Anterior cingulate cortex (tissue), 58 donors: ENCODE measurements at places on chromosomes 1 and 21.

DNA sequence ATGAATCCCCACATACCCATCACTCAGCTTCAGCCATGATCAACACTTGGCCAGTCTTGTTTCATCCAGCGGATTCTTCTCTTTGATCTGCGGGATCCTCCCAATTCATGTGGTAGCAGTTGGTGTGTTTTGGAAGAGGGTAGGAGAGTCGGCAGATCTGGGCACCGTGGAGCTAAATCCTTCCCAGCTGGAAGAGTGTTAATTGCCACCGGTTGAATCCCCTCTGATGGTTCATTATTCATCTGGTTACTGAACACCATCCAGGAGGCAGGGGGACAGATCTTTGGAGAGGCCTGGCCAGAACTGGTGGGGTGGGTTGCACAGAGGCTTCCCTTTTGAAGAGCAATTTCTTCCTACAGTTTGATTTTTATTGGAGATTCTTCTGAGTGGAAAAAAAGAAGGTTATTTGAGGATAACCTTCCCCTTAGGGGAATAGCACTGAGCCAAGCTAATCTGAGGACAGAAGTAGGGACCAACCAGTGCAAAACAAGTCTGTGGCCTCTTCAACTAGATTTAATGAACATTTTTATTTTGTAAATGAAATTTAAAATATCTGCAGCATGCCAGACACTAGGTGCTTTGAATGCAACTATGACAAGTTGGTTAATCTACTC, 8.1 kb downstream of the NFASC start:
- DNase-seq: no peak

DNA sequence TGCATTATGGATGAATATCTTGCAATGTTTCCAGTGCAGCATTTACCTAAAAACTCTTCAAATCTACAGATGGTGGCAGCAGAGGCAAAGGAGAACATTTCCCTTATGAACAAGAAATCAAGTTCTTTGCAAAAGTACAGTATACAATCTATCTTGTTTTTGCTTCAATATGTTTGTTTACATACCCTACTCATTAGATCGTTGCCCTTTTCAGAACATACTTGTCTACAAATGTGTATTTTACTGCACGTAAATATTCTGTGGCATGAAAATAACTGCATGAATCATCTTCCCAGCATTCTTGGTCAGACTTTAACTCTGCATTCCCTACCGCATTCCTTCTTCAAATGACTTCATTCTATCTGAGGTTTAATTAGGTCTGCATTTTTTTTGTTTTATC, 212.7 kb downstream of the ZP4 start:
- no peak for DNase-seq

DNA sequence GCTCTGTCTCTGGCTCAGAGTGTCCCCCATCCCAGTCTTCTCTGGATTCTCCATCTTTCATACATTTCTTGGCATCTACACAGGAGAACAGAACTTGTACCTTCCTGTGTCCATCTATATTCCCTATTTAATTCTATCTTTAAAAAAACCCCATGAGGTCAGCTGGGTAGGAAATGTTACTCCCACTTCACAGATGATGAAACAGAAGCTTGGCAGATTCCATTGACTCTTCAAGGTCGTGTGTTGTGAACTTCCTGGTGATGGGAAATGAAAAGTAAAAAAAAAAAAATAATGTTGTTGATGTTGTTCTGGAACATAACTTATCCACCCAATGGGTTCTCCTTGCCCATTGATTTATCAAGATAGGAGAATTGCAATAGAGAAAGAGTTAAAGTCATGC, 8.9 kb downstream of the CHI3L2 start:
- DNase-seq: no peak

GRCh38 chr21:38434913-38435533, 63.3 kb downstream of the ERG start:
- DNase-seq: no peak

DNA sequence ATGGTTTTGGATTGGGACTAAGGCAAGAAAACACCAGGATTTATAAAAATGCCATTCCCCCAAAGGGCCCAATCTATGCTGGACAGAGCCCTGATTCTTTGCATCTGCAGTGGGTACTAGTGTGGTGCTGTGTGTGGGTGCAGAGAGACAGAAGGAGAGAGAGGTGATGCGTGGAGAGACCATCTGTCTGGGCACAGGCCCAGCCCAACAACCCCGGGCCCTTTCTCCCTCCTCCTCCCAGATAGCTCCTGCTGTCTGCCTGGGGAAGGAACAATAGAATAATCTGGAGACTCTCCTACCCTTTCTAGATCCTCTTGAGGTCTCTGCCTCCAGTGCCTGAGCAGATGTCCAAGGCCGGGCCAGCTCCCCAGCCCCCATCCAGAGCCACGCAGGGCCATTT, 15.1 kb downstream of the KIAA1614 start:
- peak; percentile 20 for DNase-seq
